ENCODE measurements at places on chromosomes 16 and 17. TPM values are rescaled to one million over a fixed set of nuclear protein-coding genes. Genes with fewer than 3 reads are reported as not detected.
A peak's percentile ranks its signal among the peaks of the same experiment; 100 is the strongest.

DNA sequence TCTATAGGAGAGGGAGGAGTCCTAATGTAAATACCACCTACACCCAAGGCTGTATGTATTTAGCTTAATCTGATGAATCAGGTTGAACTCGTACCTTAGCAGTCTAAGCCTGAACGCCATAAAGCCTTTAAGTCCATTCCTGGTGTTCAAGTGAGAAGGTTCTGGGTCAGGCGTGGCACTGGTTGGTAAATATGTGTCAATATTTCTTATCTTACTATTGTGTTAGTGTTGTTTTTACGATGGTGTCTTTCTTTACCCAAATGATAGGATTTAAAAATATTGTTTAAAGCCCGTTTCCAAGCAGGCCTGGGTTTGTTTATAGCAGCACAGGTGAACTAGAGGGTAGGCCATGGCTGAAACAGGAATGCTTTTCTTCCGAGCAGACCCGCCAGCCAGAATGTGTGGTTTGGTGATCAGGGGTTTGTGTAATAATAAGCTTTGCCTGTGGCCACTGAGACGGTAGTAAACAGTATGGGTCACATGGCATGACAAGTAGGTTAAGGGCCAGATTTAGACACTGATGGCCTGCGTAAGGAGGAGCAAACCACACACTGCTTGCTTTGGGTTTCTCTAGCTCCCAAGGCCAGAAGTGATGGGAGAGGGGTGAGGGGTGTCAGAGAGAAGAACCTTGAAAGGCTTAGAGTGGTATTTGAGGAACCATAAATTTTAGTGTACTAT lies 3.3 kb downstream of the TMEM94 start:
- peak; percentile 61 for DNase-seq

GRCh38 chr16:57043248-57043647 lies 49.1 kb upstream of the CPNE2 start:
- no peak for DNase-seq

DNA sequence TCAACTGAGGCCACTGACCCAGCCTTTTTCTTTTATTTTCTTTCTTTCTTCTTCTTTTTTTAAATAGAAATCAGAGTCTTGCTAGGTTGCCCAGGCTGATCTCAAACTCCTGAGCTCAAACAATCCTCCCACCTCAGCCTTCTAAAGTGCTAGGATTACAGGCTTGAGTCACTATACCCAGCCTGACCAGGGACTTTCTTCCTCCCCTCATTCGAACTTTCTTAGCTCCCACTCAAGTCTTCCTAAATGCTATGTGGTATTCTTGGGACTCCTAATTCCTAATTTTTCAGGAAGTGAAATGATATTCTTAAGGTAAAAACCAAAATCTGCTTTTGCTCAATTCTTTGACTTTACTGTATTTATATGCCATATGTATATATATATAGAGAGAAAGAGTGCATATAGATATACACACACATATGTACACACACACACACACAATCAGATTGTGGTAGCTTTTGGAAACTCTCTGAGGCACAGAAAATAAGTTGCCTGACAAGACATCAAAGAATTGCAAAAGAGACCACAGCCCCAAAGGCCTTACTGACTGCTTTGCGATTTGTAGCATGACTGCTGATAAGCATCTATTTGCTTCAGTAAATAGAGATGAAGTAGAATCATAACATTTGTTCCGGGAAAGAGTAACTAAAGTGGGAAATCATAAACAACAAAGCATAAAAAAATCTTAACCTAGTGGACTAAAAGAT lies 9.5 kb upstream of the AMZ2 start:
- DNase-seq: no peak

GRCh38 chr16:66878067-66878466 lies 2.2 kb upstream of the PDP2 start:
- no peak for DNase-seq

DNA sequence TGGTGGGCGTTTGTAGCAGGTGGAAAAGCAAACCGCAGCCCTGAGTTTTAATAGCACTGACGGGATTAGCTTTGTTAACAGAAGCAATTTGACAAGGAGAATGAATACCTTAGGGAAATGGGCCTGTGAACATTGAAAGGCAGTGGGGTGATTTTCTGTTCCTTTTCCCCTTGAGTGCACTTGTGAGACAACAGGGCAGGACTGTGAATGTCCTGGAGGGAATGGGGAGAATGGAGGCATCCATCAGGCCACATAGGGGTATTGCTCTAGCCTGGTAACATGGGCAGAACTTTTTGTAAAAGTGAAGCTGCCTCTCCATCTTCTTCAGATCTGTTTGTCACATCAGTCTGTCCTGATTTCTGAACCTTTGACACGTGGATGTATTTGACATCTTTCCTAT lies 26.2 kb downstream of the USP43 start:
- no peak for DNase-seq

GRCh38 chr16:66204756-66205155 lies 161.7 kb upstream of the CDH5 start:
- no peak for DNase-seq

DNA sequence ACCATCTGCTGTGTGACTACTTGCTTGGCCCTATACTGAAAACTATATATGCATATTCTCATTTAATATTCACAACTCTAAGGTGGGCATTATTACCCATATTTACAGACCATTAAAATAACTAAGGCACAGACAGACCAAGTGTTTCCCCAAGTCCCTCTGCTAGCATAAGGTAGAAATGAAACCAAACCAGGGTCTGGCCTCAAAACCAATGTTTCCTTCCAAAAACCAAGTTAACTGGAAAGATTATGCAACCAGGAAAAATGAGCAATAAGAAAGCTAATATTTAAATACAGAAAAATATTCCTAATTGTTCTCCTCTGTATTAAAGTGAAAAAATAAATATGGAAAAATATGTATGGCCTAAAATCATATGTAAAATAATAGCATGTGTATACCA lies 50.1 kb downstream of the XPO6 start:
- DNase-seq: no peak

Gene LPO
- total RNA-seq: not detected

- no peak for DNase-seq
These were observed 32.7 kb upstream of the IRX5 start for GRCh38 chr16:54897930-54898329.

- no peak for DNase-seq
These were observed 11.2 kb upstream of the HP start for GRCh38 chr16:72043058-72043457.

- DNase-seq: peak; percentile 60
These were observed 565 bp downstream of the WDR45B start for GRCh38 chr17:82647593-82648164.

DNA sequence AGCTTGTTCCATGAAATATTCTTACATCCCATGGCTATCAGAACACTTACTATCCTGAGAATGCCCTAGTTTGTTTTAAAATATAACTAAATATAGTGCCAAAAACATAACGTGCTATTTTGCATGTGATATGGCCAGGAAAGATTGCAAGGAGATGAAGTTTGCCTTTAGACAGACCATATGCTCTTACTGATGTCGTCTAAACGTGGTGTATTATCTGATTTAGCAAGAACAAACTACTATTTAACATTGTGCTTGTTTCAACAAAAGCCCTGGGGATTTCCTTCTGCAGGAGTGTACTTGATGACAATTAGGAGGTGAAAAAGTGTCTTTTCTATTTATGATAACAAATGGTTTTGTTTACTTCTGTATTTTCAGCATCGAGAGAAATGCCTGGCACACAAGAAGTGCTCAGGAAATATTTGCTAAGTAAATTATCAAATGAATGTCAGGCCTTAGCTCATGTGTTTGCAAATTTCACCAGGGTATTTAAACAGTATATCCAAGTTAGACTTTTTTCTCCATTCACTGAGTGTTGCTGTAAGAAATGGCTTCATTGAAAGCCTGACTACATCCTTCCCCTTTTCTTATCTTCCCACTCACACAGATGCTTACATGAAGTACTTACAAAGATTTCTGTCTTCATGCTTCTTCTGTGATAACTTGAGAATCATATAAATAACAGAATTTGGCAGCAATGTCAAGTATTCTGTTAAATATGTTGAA lies 1033.6 kb downstream of the CDH8 start:
- no peak for DNase-seq

DNA sequence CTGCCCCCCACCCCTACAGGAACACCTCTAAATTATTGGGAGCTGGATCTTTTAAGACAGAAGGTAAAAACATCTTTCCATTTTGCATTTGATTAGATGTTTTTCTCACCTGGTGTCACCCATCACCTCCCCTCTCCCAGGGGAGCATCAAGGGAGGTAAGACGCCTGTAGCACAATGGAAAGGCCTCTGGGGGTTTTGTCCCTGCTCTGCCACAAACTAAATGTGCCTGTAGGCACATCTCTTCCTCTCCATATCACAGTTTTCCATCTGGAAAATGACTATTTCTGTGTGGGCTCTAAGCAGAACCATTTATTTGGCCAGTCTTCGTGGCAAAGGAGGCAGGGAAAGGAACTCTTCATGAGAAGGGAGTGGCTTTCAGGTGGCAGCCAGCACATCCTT lies 76.6 kb downstream of the GNAO1 start:
- DNase-seq: no peak

GRCh38 chr17:1078831-1079561 lies 82.1 kb downstream of the TIMM22 start:
- DNase-seq: no peak

DNA sequence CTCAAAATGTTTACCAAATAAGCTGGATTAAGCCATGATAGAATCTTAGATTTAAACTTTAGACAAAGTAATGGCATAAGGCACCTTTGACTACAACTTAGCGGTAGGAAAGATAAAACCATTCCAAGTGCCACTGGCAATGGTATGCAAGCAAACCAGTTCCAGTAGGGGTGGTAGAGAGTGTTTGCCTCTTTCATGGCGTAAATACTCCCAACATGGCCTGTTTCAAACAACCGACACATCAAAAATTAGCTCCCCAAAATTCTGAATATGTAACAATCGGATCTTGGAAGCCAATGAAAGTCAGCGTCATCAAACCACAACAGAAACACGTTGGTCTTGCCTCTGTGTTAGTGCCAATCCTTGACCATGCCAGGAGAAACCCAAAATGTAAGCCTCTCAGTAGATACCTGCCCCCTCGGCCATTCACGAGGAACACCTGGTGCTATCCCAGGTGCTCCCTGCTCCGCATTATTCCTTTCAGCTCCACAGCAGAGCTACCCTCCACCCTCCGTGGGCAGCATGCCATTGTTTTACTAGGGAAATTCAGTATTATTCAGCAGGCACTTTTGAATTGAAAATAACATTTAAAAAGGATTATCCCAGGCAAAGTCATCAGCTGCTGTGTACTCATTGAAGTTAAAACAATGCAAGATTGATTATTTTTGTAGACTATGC lies 307.8 kb upstream of the CDH11 start:
- DNase-seq: no peak

GRCh38 chr17:66527335-66527734 lies 224.9 kb downstream of the PRKCA start:
- DNase-seq: no peak

DNA sequence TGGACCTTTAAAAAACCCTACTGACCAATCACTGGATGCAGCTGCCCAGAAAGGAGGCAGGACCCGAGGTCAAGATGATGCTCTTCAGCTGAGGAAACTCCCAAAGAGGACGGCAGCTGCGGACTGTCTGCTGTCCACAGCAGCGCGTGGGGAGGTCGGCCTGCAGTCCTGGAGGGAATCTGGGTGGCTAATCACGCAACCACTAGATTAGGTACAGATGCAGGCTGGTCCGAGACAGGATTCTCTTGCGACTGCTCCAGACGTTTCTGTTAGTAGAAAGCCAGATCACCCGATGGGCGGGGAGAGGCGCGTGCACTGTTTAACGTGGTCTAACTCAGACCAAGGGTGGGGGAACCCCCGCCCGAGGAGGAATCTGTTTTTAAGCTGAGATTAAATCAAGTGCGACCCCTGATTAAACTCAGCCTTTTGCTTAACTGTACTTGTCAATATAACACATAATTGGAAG lies 8.8 kb downstream of the CTRB2 start:
- no peak for DNase-seq

DNA sequence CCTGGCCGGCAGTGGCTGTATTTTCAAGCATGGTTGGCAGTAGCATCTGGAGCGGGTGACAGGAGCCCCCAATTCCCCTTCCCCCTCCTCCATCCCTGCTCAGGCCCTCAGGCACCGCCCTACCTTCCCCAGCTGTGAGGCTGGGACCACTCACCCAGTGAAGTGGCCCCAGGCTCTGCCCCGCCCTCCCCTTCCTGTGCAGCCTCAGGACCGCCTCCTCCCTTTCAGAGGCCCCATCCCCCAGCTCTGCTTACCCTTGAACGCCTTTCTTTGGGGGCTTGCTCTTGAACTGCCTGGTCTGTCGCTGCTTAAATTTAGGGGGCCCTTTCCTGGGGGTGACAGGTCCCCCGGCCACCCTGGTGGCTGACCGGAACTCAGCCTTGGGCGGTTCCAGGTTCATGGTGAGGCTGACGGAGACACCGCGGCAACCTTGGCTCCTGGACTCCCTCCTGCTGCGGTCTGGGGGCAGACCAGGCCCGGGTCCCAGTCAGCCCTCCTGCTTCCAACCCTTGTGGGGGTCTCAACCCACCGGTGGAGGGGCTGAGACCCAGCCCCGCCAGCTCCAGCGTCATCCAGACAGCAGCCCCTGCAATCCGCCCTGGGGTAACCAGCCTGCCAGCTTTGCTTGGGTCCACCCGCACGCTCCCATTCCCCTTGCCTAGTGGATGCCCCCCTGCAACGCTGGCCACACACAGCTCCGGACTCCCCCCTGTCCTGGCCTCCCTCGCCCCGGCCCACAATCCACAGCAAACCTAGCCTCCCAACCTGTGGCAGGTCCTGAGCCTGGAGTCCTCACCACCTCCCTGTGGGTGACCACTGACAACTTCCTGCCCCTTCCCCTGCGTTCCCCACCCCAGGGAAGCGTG lies 3.2 kb downstream of the PDE6G start:
- no peak for DNase-seq

GRCh38 chr16:87165151-87165550 lies 152.0 kb downstream of the C16orf95 start:
- no peak for DNase-seq

DNA sequence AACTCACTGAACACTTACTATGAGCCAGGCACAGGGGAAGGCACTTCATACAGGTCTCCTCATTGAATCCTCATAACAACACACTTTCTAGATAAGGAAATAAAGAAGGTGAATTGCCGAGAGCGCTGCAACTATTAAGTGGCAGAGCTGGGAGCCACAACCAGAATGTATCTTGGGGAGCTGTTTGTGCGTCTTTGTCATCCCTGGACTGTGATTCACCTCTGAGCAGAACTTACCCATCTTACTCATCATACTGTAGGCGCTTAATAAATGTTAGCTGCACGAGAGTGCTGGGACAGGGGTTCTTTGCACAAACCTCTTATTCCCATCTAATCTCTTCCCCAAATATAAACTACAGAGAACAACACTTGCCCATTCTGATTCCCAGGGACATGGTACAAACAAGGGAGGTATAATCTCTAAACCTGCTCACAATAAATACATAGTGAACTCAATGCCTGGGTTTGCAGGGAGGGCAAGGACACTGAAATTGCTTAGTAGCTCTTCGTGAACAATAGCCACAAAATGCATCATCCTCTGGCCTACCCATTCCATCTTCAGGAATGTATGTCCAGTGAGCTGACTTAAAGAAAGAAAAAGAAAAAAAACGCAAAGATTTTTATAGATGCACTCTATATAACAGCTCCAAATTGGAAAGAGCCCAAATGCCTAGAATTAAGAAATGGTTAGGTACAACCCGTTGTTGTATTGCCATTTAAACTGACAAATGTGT lies 43.0 kb downstream of the MYO18A start:
- DNase-seq: no peak
